Uterus (tissue), 4 donors: ENCODE measurements at places on chromosomes 1 and 21. TPM values are rescaled to one million over a fixed set of nuclear protein-coding genes. Genes with fewer than 3 reads are reported as not detected.

- no peaks in the 10 kb centered on the region for H3K4me1 ChIP-seq
- H3K36me3 ChIP-seq, result no peaks in the 10 kb centered on the region
- DNase-seq, result no peak
- no peak overlapping the region for H3K27ac ChIP-seq
Observed at GRCh38 chr21:29332461-29333362, 34.0 kb downstream of the BACH1 start.

DNA sequence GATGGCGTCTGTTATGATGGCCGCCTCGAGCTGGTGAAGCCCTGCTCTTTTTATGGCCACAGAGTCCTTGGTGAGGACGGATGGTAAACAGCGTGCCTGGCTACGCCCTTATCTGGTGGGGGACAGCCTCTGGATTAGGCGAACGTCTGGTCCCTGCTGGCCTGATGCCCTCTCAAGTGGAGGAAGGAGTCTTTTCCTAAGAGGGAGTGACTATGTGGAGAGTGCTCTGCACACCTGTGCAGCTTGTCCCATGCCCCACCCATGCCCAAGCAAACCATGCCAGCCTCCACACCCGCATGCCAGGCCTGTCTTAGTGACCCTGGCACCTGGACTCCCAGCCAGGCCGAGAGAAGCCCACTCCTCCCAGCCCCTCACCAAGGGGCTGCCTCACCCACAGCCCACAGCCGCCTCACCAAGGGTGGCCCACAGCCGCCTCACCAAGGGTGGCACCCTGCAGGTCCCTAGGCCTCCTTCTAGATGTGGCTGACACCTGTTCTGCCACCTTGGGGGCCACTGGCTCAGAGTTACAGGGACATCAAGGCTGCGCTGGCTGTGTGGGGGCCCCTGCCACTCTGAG lies 40.2 kb downstream of the WNT9A start:
- no peak overlapping the region for H3K27ac ChIP-seq
- no peak for DNase-seq
- no peak overlapping the region for H3K4me3 ChIP-seq
- H3K36me3 ChIP-seq, result no peaks in the 10 kb centered on the region
- H3K4me1 ChIP-seq, result no peaks in the 10 kb centered on the region

DNA sequence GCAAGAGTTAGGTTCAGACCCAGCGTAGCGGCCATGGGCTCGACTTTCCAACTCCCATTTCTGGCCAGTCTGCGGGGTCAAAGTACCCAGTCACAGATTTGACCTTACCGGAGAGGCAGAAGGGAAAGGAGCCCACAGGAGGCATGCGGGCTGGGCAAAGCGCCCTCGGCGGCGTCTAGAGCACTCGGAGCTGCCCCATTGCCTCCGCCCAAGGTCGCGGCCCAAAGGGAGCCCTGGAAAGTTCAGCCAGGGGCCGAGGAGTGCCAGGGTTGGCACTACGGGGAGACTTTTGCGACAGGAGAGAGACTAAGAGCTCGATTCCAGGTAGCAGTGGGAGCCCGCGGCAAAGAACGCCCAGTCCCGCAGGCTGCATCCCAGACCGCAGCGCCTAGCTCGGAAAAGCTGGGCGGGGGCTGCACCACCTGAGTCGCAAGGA lies 896 bp downstream of the KANK4 start:
- no peaks in the 10 kb centered on the region for H3K36me3 ChIP-seq
- no peak overlapping the region for H3K4me3 ChIP-seq
- H3K27me3 ChIP-seq, result no peaks in the 10 kb centered on the region
- H3K4me1 ChIP-seq, result no peaks in the 10 kb centered on the region

DNA sequence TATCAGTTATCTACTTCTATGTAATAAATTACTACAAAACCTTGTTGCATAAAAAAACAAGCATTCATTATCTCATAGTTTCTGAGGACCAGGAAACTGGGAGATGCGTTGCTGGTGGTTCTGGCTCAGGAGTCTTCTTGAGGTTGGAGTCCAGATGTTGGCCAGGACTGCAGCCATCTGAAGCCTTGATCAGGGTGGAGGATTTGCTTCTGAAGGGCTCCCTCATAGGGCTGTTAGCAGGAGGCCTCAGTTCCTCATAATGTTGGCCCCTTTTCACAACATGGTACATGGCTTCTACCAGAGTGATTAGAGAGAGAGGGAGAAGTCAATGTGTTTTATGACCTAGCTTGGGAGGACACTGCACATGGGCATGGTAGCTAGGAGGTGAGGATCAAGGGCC lies 137.4 kb downstream of the CNIH3 start:
- H3K27ac ChIP-seq, result no peak overlapping the region
- no peak overlapping the region for H3K4me3 ChIP-seq
- no peak for DNase-seq

GRCh38 chr1:13549521-13549920 lies 34.1 kb upstream of the PDPN start:
- H3K4me1 ChIP-seq, result no peaks in the 10 kb centered on the region
- no peak for DNase-seq
- no peaks in the 10 kb centered on the region for H3K36me3 ChIP-seq

DNA sequence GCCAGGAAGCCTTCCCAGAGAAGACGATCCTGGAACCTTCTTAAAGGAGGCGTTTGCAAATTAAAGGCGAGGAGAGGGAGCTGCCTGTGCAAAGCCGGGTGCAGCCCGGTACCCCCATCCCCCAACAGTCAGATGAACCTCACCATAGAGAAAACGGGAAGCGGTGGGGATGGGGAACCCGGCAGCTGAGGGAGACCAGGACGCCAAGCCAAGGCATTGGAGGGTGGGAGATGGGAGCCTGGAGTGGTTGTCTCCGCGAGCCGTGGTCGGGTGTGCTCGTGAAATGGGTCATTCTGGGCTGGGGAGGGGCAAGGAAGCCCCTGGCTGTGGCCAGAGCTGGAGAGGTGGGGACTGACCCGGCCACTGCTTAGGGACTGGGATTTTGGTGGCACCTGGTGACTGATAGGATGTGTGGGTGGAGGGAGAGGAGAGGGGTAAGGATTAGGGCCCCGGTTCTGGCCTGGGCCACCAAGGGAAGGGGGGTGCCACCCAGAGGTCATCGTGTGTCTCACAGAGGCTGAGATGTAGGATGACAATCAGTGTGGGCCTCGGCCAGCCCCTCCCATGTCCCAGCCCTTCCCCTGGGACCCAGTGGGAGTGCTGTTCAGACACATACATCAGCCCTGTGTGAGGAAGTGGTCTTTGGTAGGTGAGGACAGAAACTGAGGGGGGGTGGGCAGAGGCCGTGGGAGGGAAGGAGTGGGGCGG lies 676 bp upstream of the PADI2 start:
- no peaks in the 10 kb centered on the region for H3K27me3 ChIP-seq
- H3K36me3 ChIP-seq, result no peaks in the 10 kb centered on the region
- no peak overlapping the region for H3K27ac ChIP-seq
- no peak overlapping the region for H3K4me3 ChIP-seq

GRCh38 chr1:106554294-106554693 lies 502.2 kb upstream of the PRMT6 start:
- H3K36me3 ChIP-seq, result no peaks in the 10 kb centered on the region
- no peak overlapping the region for H3K27ac ChIP-seq
- H3K4me3 ChIP-seq, result no peak overlapping the region
- DNase-seq, result no peak

DNA sequence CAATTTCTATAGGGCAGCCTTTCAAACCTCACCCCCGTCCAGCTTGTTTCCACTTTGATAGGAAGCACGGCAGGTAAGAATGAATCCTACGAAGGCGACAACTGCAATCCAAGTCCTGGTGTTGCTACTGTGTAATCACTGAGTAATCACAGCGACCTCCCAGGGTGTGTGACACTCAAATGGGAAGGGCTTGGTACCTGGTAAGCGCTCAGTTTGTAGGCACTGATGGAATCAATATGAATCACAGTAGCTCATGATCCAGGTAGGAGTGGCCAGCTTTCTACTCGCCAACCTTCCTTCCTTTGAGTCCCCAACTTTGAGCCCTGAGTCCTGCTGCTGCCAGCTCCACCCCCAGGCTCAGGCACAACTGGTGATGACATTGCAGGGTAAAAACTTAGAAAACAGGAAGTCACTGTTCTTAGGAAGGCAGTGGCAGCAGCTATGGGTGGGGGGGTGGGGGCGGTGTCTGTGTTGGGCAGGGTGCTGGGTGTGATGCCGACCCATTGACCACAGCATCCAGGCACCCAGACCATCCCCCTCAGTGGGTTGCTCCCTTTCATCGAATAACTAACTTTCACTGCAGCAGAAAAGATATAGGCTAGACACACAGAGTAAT lies 70.7 kb downstream of the CD247 start:
- H3K4me1 ChIP-seq, result no peaks in the 10 kb centered on the region
- H3K27ac ChIP-seq, result no peak overlapping the region
- H3K27me3 ChIP-seq, result no peaks in the 10 kb centered on the region

DNA sequence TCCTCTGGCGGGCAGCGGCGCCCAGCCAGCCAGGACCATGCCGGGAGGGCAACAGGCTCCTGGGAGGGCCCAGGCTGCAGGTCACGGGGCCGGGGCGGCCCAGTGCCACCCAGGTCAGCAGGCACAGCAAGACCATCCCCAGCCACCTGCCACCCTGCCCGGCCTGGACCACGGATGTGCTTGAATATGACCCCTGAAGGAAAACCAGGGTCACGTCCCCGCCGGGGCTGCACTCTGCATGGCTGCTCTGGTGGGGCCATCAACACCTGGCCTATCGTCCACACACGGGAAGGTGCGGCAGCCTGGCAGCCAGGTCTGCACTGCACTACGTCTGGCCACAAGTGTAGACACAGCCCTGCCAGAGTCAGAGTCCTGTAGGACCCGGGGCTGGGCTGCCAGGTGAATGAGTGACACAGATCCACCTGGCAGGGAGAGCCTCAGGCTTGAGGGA lies 6.9 kb downstream of the WNT9A start:
- H3K4me3 ChIP-seq, result no peak overlapping the region
- H3K27me3 ChIP-seq, result no peaks in the 10 kb centered on the region
- no peak for DNase-seq

DNA sequence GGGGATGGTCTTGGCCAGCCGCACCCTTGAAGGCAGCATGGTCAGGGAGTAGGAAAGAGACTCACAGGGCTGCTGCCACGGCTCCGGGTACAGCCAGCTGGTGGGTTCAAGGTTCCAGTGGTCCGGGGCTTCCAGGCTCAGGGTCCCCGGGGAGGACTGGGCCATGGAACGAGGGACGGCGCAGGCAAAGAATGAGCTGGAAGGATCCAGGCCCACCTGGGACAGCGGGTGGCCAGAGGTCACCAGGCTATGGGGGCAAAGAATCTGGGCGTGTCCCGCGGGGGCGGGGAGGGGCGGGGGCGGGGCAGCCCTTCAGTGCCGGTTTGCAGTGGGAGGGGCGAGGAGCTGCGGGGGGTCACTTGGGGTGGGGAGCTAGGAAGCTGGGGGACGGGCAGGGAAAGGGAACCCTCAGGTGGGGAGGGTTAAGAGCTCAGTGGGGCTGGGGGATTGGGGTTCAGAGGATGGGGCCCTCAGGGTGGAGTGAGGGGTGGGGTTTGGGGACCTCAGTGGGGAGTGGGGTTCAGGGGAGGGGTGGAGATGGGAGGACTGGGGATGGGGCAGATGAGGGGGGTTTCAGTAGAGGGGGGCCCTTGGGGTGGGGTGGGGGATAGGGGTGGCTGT lies at the start of gene DNMT3L:
TSS of gene DNMT3L (minus strand) at position 223 of the 621 bp plus-strand sequence. CDS start 638 bp downstream, outside the sequence.
- H3K4me3 ChIP-seq, result no peak within 1 kb of the TSS
- H3K27me3 ChIP-seq, result no peaks in the 10 kb centered on the region
- H3K36me3 ChIP-seq, result no peaks in the 10 kb centered on the region

DNA sequence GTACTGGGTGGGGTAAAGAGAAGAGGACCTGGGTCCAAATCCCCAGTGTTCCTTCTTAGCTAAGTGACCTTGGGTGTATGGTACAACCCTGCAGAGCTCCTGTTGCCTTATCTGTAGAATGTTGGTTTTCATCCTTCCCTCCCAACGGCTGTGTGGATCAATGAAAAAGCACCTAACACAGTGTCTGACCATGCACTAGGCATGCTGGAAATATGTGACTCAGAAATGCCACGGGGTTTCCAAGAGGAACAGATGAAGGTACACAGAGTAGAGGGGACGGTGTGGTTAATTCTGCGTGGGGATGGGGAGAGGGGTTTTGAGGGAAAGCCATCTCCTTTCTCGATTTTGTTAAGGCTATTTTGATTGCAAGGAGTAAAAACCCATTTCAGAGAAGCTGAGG lies 8.6 kb downstream of the NIPAL3 start:
- no peak overlapping the region for H3K4me3 ChIP-seq
- no peak for DNase-seq
- no peaks in the 10 kb centered on the region for H3K4me1 ChIP-seq
- no peak overlapping the region for H3K27ac ChIP-seq
- H3K27me3 ChIP-seq, result no peaks in the 10 kb centered on the region

DNA sequence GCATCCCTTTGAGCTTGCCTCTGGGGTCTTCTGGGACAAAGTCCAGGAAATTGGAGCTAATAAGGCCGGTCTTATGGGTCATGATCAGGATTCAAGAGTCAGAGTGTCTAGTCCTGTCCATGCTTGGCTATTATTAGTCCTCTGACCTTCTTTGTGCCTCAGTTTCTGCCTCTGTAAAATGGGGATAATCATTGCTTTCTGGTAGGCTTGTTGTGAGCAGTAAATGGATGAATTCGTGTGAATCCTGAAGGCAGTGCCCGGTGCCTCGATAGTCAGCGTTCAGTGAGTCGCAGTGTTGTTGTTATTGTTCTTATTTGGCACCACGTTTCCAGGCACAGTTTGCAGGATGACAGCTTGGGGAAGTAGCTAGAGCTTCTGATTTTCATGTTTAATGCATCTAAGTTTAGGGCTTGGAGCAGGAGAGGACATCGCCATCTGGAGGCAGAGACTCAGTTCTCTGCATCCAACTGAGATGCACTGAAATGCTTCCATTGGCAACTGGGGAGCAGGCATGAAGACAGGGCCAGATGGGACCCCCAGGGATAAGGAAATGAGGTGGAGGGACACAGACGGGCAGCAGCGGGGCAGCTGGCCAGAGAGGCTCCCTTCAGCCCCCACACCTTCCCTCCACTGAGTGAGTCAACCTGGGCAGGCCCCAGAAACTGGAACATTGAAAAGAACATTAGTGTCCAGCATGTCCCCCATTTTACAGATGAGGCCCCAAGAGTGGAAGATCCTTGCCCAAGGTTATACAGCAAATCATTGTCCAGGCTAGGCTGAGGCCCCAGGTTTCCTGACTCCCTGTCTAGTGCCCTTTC lies 160.3 kb downstream of the PTPRU start:
- H3K27me3 ChIP-seq, result no peaks in the 10 kb centered on the region
- H3K4me3 ChIP-seq, result no peak overlapping the region
- H3K36me3 ChIP-seq, result no peaks in the 10 kb centered on the region
- DNase-seq, result no peak
- no peak overlapping the region for H3K27ac ChIP-seq
- no peaks in the 10 kb centered on the region for H3K4me1 ChIP-seq

DNA sequence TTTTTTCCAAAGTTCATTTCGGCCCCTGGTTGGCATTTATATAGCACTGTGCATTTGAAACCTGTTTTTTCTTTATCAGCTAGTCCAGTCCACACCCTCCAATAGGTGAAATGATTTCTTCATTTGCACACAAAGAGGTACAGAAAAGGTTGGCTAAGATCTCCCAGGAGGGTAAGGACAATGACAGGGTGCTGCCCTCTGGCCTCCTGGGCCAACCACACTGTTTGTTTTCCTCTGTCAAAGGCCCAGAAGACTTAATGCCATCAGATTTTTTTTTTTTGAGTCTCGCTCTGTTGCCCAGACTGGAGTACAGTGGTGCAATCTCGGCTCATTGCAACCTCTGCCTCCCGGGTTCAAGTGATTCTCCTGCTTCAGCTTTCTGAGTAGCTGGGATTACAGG lies 70.1 kb upstream of the EFHD2 start:
- H3K4me1 ChIP-seq, result no peaks in the 10 kb centered on the region
- H3K27me3 ChIP-seq, result no peaks in the 10 kb centered on the region
- H3K4me3 ChIP-seq, result no peak overlapping the region

SSX2IP gene
- 2.9 TPM for total RNA-seq

OR2L3 gene
- total RNA-seq, result 0.15 TPM

RAB25 gene
- 5.5 TPM for total RNA-seq

KCNJ10 gene
- not detected for total RNA-seq

TCHH gene
- total RNA-seq, result not detected

PPFIA4 gene
- total RNA-seq, result 7.6 TPM

TSPAN1 gene
- 4.1 TPM for total RNA-seq

ERG gene
- 78.6 TPM for total RNA-seq

PCNT gene
- total RNA-seq, result 26.5 TPM

RHCE gene
- not detected for total RNA-seq
